SHP77 treated with DMSO at 0.1 percent for 48 hours (cell line): ENCODE measurements at places on chromosomes 4 and X.

- DNase-seq, result no peak
Observed at GRCh38 chr4:130329036-130329435, 1233.1 kb downstream of the C4orf33 start.

DNA sequence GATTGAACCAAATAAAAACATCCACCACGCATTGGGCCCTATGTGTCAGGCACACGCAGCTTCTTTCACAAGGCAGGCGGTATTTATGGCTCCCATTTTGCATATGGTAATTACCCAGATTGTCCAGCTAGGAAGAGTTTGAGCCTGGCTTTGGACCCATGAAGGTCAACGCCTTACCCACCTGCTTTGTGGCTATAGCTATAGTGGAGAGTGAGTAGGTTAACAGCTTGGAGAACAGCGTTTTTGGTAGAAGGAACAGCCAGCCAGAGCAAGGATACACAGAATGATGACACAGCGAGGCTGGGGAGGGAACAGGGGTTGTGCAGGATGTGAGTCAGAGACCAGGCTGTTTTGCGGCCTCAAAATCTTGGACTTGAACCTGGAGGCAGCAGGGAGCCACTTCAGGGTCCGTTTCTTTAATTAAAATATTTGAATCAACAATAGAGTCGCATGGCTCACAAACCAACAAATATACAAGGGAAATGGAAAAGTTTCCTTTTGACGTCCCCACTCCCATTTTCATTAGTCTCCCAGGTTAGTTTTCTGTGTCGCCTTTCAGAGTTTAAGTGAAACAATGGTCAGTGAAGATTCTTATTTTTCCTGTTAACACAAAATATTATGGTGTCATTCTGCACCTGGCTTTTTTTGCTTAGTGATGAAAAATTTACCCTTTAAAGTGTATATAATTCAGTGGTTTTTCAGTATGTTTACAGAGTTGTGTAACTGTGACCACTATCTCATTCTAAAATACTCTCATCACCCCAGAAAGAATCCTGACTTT, 118.2 kb upstream of the STX18 start:
- no peak for DNase-seq

DNA sequence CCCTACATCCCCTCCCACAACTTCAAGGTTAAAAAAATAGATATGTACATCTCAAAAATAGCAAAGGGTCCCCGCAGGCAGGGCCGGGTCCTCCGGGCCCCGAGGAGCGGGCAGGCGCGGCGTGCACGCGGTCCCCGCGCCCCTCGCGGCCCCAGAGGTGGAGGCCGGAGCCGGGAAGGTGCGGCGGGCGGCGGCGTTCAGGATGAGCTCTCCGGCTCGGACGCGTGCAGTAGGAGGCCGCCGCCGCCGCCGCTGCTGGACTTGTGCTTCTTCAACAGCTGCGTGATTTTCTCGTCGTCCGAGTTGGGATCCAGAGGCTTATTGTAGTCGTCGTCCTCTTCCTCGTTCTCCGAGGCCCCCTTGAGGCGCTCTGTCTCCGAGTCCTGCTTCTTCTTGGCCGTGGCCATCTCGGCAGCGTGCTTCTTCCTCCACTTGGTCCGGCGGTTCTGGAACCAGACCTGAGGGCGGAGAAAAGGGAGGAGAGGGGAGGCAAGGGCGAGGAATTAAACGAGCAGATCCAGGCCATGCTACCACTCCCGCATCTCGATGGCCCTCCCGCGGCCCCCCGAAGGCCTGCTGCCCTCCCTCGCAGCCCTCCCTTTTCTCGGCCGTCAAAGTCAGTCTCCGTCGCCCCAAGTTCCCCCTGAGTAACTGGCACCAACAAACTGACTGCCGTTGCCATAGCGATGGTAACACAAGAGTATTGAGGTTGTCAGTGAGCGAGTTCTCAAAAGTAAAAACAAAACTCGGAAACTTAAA, 5.8 kb downstream of the NKX6-1 start:
- no peak for DNase-seq

- DNase-seq, result peak; percentile 43
Observed at GRCh38 chr4:173009129-173009823, 159.3 kb upstream of the GALNT7 start.

DNA sequence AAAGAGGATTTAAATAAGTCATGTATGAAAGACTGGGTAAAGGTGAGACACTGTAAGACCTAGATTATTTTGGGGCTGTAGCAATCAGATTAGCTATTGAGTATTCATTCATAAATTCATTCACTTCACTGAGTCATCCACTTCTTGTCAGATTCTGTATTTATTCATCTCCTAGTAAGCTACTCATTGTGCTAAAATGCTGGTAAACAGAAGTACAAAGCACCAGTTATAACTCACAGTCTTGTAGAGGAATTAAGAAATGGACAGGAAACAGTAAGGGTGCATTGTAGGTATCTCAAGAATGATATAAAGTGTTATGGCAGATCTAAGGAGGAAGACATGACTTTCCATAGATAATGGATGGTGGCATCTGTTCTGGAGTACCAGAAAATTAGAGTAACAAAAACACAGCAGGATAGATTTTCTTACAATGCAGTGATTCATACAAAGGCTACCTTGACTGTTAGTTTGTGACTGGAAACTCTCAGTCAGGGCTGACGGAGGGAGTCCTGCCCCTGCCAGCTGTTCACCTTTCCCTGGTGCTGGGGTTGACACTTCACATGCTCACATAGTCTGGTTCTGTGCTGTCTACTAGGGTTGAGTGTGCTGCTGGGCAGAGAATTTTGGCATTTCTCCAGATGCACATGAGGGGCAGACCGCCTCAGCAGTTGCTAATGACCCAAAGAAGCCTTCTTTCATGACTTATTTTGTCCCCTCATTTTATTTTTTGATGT, 26.5 kb upstream of the HAND2 start:
- DNase-seq, result no peak

DNA sequence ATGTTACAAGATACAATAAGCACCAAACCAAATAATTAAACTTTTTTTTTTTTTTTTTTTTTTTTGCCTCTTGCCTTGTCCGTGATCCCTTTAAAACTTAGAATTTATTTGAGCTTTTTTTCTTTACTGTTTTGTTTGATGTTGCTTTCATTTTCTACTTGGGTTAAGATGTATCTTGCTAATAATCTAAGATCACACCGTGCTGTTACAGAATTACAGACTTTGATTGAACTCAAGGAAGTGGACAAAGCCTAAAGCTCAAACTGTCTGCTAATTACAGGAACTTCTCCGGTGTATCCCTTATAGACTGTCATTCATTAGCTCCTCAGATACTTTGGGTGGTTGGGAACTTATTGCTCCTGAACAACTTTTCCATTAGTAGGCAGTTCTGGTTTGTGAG, 26.5 kb downstream of the STIM2 start:
- no peak for DNase-seq

- no peak for DNase-seq
Observed at GRCh38 chrX:15594371-15594770, 6.4 kb downstream of the ACE2 start.

GRCh38 chr4:83589279-83589678, 53.4 kb downstream of the GPAT3 start:
- DNase-seq, result no peak

DNA sequence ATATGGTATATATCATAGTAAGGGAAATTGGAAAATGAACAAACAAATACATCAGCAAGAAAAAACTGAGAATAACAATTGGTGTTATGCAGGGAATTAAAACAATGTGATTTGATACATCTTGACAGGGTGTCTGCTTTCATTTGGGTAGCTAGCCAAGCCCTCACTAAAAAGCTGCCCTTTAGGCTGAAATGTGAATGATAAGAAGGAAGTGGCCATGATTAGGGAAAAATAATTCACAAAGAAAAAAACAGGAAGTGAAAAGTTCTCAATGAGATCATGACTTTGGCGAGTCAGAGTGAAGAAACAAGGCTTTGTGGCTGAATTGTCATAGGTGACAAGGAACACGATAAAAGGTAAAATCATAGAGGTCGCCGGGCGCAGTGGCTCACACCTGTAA, 675.8 kb upstream of the SLIT2 start:
- DNase-seq, result no peak

GRCh38 chr4:39042366-39042765, 10.2 kb upstream of the TMEM156 start:
- no peak for DNase-seq

DNA sequence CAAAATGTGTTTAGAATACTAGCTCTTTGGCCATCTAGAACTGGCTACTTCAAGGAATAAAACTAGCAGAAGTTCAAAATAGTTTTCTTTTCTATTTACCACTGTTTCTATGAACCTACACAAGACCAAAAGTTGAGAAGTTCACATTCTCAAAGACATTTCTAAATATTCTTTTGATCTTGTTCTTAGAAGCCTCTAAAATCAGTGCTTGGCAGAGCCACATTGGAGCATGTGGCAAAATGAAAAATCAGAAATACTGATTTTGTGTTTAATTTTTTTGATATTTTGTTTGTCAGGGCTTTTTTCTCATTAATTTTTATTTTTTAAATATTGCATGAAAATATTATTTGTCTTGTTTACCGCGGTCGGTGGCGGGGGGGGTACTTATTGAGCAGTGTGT, 853.8 kb upstream of the INTU start:
- DNase-seq, result no peak

GRCh38 chrX:13051529-13052172, 7.2 kb upstream of the FAM9C start:
- no peak for DNase-seq

GRCh38 chr4:84973856-84974255, 7.4 kb upstream of the WDFY3 start:
- no peak for DNase-seq

GRCh38 chrX:13022926-13023325, 21.5 kb downstream of the FAM9C start:
- no peak for DNase-seq

DNA sequence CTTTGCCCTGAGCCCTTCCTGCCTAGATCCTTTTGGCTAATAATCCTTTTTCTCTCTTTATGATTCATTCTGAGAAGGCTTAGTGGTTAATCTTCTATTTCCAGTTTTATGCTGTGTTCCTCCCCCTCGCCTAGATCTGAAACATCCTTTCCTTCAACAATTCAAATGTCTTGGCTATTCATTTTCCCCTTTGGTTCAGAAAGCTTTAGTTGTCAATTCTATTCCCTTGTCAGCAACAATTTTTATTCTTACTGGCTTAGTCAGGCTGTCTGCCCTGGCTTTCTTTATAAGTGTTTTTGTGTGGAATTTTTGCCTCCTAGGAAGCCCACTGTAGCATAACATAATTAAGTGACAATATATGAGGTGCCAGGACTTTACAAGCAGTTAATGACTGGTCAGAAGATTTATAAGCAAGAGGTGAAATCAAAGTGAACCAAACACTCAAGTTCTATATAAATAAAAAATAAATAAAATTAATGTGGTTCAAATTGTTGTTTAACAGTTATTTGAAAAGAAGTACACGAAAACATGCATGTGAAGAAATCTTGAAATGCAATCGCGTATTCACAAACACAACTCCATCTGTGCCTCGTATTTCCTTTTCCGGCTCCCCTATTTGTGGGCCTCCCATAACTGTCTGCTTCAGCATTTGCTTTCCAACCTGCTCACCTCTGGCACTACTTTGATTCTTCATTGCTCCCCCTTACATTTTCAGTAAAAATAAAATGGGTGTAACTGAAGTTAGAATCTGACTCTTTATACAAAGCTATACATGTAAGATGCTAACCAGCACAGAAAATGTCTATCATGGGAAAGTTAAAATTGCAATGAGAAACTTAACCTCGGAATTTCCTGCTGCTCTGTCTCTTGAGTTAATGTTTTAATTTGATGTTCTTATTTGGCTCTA, 235.4 kb downstream of the SPRY1 start:
- no peak for DNase-seq

- DNase-seq, result no peak
Observed at GRCh38 chrX:71144651-71145050, at the start of gene NLGN3. Gene NLGN3 (plus strand): TSS chrX:71144841. CDS start chrX:71147750, 2,909 bp downstream.

DNA sequence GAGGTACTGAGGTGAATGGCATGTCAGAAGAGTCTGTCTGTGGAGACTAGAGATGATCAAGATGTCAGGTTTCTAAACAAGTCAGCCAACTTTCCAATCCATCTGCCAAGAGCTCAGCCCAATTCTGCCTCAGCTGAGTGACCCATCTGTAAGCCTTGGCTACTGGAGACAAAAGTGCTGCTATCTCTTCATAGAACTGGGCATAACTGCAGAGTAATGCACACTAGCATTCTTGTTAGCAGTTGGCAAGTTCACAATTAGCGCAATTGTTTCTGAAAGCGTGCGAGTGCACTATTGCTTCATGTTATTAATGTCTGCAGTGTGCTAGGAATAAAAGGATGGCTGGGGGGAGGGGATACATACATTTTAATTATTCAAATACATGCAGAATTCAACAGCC, 32.9 kb upstream of the SH3D19 start:
- DNase-seq, result no peak

DNA sequence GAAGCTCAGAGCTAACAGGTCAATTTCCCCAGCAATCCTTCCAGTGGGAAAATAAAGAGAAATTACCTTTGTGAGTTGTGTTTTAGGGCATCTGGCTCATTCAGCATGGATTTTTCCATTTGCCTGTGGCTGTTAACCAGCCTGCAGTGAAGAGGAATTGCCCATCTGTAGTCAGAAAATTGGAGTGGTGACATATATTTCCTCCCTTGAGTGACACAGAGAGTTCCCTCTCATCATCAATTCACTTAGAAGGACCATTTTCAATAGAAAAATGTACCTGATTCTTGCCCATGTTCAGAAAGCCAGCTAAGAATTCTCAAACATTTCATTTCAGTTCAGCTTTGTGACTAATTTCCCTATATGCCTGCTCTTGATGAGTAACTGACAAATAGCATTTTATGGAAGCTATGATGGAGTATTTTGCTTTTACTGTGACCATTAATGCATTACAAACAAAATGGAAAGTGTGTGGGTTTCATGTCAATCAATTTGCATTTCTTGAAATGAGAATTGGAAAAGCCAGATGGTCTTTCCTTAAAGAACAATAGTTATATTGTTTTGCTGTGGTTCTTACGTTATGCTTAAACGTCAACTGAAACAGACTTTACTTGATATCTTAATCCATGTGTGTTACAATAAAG, 155.8 kb downstream of the NWD2 start:
- DNase-seq, result no peak

GRCh38 chr4:19486400-19486799, 765.3 kb upstream of the SLIT2 start:
- no peak for DNase-seq

DNA sequence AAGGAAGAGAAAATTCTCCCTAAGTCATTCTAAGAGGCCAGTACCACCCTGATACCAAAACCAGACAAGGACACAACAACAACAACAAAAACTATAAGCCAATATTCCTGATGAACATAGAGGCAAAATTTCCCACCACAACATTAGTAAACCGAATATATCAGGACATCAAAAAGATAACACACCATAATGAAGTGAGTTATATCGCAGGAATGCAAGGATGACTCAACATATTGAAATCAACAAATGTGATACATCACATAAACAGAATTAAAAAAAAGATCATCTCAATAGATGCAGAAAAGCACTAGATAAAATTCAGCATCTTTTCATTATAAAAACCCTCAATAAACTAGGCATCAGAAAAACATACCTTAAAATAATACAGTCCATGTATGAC, 1844.4 kb upstream of the PCDH10 start:
- DNase-seq, result no peak
